IPS DF 6.9 (cell line): ENCODE measurements at places on chromosomes 7 and 10.

- no peak for DNase-seq
Observed at GRCh38 chr10:57008189-57008588, 647.1 kb upstream of the ZWINT start.

DNA sequence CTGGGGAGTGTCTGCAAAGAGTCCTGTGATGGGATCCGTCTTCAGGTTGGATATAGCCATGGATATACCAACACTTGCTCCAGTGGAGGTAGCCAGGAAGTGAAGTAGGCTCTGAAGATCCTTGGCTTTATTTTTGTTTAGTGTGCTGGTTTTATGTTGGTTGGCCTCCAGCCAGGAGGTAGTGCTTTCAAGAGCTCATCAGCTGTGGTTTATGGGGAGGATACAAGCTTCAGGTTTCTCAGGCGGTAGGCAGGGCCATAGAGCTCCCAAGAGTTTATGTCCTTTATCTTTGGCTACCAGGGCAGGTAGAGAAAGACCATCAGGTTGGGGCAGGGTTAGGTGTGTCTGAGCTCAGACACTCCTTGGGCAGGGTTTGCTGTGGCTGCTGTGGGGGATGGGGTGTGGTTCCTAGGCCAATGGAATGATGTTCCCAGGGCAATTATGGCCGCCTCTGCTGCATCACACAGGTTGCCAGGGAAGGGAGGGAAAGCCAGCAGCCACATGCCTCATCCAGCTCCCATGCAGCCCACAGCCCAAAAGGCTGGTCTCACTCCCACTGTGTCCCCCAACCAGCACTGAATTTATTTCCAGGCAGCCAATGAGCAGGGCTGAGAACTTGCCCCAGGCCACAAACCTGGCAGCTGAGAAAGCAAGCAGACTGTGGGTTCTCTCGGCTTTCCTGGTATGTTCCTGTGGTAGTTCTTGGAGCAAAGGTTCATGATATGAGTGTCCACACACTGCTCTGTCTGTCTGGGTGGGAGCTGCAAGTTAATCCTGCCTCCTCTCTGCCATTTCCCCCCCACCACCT, 67.0 kb upstream of the PRLHR start:
- DNase-seq, result no peak

GRCh38 chr10:121891103-121891502, 36.7 kb downstream of the ATE1 start:
- peak; percentile 92 for DNase-seq

GRCh38 chr10:125137601-125138438, 22.5 kb downstream of the CTBP2 start:
- no peak for DNase-seq

GRCh38 chr10:110794808-110795207, 76.9 kb upstream of the PDCD4 start:
- DNase-seq, result no peak

DNA sequence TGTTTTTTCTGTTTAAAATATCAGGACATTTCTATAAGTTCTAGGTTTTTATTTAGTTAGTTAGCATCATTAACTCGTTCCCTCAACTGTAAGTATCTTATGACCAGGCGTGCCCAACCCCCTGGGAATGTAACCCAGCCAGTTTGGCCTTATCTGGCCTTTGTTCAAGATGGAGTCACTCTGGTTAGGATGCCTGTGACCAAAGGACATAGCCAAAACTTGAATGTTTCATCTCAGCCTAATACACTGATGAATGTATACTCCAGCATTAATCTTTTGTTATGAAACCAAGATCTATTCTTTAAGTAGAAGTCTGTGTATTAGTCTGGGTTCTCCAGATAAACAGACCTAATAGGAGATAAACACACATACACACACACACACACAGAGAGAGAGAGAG, 231.4 kb downstream of the NSUN6 start:
- DNase-seq, result no peak

- peak; percentile 20 for DNase-seq
Observed at GRCh38 chr7:96224685-96225084, 97.2 kb downstream of the SLC25A13 start.

DNA sequence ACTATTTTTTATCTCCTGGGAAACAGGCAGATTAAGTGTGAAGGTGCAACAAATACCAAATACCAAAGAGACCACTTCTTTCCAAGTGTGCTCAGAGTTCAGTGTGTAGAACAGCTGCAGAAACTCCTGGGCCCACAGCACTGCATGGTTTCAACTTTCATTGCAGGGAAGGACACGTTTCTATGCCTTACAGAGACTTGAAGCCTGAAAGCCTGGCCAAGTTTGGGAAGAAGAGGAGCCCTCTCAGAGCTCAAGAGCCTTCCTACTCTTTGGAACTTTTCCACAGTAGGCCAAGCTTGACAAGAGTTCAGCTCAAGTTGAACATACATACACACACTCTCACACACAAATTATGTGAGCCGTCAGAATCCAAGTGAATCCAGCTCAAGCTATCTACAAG, 2.5 kb downstream of the HOXA4 start:
- DNase-seq, result no peak

GRCh38 chr10:82981137-82981723, 1106.2 kb downstream of the NRG3 start:
- no peak for DNase-seq

DNA sequence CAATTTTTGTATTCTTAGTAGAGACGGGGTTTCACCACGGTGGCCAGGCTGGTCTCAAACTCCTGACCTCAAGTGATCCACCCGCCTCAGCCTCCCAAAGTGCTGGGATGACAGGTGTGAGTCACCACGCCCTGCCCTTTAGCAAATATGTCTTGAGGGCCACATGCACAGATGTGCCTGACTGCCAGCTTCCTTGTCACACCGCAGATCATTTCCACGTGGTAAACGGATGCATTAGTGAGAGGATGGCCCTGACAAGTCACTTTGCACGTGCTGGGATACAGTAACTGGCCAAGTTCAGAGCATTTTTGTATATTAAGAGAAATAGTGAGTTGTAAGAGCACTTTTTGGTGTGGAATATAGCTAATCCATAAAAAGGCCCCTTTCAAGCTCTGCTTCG, 44.3 kb upstream of the FAM180A start:
- DNase-seq, result no peak

GRCh38 chr10:132197271-132198067, 10.7 kb downstream of the DPYSL4 start:
- no peak for DNase-seq

- no peak for DNase-seq
Observed at GRCh38 chr7:147982307-147982706, 608.3 kb upstream of the C7orf33 start.

DNA sequence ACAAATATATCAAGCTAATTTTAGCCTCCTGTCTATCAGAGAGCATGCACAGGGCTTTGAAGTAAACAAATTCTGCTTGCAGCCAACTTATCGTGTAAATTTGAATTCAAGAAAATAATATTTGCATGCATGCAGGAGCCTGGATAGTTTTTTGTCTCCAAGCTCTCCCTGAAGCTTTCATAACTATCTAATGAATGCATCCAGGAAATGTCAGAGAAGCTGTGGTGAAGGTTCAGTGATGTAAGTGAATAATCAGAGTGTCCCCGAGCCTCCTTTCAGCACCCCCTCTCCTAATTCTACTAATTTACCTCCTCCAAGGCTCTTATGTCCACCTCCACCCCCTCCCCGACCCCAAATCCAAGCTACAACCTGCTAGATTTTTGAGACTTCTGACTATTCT, 172.0 kb upstream of the ZNF32 start:
- no peak for DNase-seq

- no peak for DNase-seq
Observed at GRCh38 chr10:96352582-96352981, 6.2 kb downstream of the OPALIN start.

GRCh38 chr7:102914585-102914984, 1.8 kb downstream of the LRRC17 start:
- DNase-seq, result no peak

DNA sequence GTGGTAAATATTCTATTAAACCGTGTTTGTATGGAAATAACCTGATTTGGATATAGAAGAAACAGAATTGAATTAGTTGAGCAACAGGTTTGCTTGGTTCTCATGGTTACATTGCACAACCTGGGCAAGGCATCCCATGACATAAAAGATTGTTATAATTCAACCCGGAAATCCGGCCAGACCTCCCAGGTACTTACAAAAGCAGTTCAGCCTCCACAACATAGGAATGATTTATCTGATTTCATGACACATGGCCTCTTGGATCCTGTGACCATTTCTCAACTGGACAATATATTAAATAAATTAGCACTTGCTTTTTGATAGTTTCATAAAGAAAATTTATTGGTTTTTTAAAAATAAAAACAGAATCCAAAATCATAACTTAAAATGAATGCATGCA, 55.1 kb upstream of the PTPN12 start:
- DNase-seq, result no peak

- peak; percentile 61 for DNase-seq
Observed at GRCh38 chr10:12847361-12847975, 154.0 kb downstream of the CCDC3 start.

DNA sequence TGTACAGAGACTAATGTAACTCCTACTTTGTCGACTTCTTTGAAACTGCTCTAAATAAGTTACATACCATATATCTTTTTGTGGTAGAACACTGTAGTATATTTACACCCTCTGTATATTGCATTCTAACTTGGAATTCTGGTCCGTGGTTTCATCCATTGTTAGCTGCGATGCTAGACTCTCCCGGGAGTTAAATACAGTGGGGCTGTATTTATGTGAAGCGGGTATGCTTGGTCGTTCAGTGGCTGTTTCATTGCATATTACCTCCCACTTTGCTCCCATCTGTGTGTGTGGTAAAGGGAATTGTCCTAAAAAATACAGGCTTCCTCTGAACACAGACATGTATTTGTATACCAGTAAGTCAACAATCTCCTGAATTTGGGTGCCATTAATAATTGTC, 231.1 kb downstream of the SLC25A13 start:
- no peak for DNase-seq

DNA sequence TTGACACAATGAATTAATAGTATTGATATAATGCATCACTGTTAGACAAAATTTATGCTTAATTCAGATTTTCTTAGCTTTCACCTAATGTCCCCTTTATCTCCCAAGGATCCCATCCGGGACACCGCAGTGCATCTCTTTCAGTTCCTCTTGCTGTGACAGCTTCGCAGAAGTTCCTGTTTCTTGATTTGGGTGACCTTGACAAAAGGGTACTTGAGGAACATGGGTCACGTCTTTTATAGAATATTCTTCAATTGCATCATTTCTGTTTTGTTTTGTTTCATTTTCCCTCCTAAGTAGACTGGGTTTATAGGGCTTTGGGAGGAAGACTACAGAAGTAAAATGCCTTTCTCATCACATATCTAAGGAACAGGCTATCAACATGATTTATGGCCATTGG, 453.2 kb downstream of the DPP6 start:
- DNase-seq, result no peak

- DNase-seq, result no peak
Observed at GRCh38 chr7:85150624-85151023, 36.2 kb downstream of the SEMA3D start.

- DNase-seq, result no peak
Observed at GRCh38 chr7:89238156-89238555, 442.6 kb upstream of the TEX47 start.

DNA sequence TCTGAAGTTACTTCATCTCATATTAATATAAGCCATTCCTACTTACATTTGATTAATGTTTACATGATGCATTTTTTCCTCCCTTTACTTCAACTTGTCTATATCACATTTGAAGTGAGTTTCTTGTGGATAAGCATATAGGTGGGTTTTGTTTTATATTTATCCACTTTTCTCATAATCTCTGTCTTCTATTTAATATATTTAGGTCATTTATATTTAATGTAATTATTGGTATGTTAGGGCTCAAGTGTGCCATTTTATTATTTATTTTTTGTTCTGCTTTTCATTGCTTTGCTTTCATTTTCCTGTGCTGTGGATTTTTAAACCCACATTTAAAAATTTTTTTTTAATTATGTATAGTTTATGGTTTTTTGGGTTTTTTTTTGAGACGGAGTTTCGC, 54.8 kb downstream of the OGDH start:
- DNase-seq, result no peak

- DNase-seq, result no peak
Observed at GRCh38 chr7:96415293-96415940, 93.5 kb upstream of the SLC25A13 start.

GRCh38 chr7:79823246-79823951, 311.2 kb upstream of the GNAI1 start:
- DNase-seq, result no peak

GRCh38 chr10:110802090-110802489, 69.6 kb upstream of the PDCD4 start:
- no peak for DNase-seq

- DNase-seq, result no peak
Observed at GRCh38 chr7:131959106-131959812, 402.8 kb upstream of the PODXL start.

DNA sequence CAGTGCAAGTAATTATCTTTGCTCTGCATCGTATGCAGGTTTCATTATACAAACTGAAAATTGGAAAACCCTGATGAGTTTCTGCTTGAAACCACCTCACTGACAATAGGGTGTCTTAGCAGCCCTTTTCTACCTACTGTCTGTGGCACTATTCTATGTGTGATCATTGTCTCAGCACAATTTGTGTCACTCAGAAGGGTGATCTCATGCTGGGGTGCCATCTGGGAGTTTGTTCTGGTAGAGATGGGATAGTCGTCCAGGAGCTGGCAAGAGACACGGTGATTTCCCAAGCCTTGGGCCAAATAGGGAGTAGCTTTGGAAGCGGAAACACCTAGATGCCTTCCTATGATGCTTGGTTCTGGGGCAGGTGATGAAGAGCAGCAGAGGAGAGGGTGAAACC, 186.3 kb downstream of the FRMD4A start:
- DNase-seq, result no peak

- DNase-seq, result no peak
Observed at GRCh38 chr10:14815681-14816080, 22.2 kb downstream of the CDNF start.

- no peak for DNase-seq
Observed at GRCh38 chr10:69814251-69814650, 12.5 kb downstream of the COL13A1 start.

DNA sequence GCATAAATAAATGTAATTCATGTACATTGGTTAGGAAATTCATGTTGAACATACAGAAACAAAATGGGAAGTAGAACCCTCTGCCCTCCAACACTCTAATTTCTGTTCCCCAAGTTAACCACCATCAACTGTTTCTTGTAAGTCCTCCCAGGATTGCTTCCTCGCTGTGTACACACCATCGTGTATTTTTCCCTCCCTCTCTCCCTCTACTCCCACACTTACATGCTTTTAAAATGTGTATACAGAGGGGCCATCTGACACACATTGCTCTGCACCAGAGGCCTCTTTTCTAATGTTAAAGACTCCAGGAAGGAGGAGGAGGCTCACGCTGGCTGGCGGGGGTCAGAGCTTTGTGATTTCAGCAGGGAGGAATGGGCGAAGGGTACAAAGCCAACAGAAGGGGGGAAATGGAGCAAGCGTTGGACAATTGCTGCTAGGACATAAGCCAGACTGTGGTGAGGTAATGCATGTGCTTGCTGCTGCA, 1.9 kb upstream of the EPHA1 start:
- DNase-seq, result no peak

- DNase-seq, result no peak
Observed at GRCh38 chr10:113139699-113140098, 189.7 kb downstream of the TCF7L2 start.
